ENCODE measurements at places on chromosomes 12 and 14.

- no peak for DNase-seq
These were observed 102.2 kb downstream of the PRKAB1 start for GRCh38 chr12:119770146-119770545.

- no peak for DNase-seq
These were observed 149.6 kb downstream of the MED13L start for GRCh38 chr12:116127859-116128258.

- no peak for DNase-seq
These were observed 14.6 kb downstream of the GTF2A1 start for GRCh38 chr14:81206115-81206514.

GRCh38 chr14:35140718-35141581, 18.6 kb downstream of the PRORP start:
- DNase-seq: peak; percentile 76

- DNase-seq: no peak
These were observed 40.1 kb upstream of the EPS8 start for GRCh38 chr12:15829255-15829654.
